NCI-H774 (cell line): ENCODE measurements at places on chromosomes 1 and 21.

DNA sequence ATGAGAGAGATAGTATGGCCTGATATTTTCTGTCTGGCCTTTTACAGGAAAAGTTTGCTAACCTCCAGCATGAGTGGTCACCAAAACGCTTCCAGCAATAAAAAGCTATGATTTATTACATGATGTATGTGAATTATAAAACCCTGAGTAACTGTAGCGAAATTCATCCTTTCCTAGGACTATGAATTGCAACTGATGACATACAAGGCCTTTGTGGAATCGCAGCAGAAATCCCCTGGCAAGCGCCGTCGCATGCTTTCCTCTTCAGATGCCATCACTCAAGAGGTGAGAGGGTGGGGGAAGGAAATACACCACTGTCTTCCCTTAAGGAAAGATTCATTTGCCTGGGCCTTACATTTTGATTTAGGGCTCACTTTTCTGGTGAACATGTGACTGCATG is 117.9 kb downstream of the MACF1 start:
- no peak for DNase-seq

DNA sequence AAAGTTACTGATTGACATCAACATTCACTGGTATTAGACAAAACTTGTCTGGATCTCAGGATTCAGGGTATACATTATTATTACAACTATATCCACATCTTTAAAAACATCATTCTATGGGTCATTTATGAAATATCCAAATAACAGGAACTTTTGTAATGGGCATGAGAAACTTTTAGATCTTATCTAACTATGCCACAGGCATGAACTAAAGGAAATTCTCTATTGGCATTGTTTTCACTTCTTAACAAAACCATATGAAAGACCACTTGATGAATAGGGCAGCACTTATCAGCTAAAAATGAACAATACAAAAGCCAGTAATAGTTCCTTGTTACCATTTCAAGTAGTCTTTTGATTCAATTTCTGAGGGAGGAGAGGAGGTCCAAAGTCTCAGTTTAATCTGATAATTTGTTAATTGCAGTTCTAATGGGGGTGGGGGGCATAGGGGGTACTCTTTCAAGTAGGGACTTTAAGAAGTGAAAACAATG is 30.8 kb upstream of the CPLANE2 start:
- no peak for DNase-seq

GRCh38 chr1:181583598-181583997 is 100.3 kb downstream of the CACNA1E start:
- no peak for DNase-seq

DNA sequence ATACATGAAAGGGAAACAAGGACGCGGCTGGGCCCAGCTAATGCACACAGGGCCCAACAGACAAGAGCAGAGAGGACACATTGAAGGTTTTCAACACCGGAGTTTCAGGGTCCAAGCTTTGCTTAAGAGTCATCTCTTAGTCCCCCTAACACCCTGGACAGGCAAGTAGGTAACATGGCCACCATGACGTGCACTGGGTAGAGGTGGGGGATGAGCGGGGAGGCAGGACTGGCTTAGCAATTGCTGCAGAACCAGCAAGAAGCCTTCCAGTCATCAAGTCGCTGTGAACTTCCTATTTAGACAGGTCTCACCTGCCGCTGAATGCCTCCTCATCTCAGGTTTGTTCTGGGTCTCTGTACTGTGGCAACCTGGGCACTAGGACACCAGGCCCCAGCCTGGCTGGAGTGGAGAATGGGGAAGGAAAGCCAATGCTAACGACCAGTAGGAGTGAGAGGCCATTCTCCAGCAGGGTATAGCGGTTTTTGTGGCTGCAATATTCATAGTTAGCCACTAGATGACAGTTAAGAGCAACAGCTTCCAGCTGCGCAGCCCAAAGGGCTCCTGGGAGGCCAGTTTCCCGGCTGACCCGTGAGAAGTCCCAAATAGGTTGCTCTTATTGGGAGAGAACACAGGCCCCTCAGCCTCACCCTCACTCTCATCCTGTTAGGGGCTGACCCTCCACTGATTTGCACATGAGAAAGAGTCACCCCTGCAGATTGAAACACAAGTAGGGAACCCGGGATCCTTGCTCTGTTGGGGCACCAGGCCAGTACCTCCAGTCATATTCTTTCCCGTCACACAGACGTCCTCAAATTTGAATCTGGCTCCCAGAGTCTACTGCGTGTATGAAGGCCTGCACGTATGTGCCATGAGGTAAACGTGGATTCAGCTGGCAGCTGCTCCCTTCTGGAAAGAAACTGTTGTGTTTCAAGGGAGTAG is 6.0 kb upstream of the PIGC start:
- no peak for DNase-seq

DNA sequence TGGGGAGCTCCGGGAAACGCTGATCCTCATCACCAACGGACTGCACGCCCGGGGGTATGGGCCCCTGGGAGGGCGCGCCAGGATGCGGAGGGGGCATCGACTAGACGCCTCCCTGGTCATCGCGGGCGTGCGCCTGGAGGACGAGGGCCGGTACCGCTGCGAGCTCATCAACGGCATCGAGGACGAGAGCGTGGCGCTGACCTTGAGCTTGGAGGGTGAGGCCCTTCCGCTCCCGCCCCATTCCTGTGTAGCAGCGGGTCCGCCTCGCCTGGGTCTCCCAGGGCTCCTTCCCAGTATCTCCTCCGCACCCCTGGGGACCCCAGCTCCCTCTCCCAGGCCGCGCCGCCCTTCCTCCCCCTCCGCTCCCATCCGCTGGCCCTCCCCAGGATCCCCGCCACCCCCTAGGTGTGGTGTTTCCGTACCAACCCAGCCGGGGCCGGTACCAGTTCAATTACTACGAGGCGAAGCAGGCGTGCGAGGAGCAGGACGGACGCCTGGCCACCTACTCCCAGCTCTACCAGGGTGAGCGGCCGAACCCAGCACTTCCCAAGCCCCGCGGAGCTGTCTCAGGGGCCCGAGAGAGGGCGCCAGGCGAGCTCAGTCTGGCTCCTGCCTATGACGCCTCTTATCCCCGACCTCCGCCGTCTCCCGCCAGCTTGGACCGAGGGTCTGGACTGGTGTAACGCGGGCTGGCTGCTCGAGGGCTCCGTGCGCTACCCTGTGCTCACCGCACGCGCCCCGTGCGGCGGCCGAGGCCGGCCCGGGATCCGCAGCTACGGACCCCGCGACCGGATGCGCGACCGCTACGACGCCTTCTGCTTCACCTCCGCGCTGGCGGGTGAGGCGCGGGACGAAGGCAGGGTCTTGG is 5.0 kb downstream of the HAPLN2 start:
- peak; percentile 26 for DNase-seq

DNA sequence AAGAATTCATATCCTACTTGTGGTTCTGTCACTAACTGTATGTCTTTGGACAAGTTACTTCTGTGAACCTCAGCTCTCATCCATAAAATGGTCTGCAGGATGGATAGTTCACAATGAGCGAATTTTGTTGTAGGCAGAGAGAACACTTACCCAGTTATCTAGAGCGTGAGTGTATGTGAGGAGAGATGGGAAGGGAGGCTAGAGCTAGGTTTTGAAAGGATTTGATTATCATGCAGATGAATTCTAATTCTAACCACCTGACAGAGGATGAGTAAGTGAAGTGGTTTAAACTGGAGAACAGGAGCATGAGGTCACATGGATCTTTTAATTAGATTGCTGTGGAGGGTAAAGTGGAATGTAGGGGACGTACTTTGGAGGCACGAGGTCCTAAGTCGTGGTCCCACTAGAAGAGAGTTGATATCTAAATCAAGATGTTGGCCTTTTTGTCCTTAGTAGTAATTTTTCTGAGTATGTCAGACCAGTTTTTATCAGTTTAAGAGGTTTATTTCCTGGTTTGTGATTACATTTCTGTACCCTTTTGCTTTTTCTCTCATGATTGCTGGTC is 5.0 kb downstream of the SUCO start:
- no peak for DNase-seq

DNA sequence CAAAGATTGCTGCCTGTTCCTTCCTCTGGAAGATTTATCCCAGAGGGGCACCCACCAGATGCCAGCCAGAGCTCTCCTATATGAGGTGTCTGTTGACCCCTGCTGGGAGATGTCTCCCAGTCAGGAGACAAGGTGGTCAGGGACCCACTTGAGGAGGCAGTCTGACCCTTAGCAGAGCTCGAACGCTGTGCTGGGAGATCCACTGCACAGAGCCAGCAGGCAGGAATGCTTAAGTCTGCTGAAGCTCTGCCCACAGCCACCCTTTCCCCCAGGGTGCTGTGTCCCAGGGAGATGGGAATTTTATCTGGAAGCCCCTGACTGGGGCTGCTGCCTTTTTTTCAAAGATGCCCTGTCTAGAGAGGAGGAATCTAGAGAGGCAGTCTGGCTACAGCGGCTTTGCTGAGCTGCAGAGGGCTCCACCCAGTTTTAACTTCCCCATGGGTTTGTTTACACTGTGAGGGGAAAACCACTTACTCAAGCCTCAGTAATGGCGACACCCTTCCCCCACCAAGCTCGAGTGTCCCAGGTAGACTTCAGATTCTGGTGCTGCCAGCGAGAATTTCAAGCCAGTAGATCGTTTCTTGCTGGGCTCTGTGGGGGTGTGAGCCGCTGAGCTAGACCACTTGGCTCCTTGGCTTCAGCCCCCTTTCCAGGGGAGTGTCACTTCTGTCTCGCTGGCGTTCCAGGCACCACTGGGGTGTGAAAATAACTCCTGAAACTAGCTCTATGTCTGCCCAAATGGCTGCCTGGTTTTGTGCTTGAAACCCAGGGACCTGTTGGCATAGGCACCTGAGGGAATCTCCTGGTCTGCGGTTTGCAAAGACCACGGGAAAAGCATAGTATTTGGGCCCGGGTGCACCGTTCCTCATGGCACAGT is 51.1 kb upstream of the PDC start:
- no peak for DNase-seq

DNA sequence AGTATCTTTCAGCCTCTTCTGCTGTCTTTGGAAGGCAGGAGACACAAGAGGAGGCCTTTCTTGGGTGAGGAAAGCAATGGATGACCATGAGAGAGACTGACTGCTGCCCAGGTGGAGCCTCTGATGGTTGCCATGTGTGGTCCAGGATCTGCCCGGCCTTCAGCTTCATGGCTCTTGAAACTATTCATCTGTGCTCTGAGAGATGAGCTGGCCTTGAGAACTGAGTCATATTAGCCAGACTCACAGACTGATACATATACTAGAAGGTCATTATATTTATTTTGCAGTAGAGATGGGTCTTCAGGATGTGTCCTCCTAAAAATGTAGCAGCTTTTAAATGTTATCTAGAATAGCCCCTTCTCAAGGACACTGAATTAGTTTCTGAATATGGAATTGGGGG is 33.7 kb downstream of the PTGFRN start:
- no peak for DNase-seq
